ENCODE measurements at places on chromosomes 5 and 9.

DNA sequence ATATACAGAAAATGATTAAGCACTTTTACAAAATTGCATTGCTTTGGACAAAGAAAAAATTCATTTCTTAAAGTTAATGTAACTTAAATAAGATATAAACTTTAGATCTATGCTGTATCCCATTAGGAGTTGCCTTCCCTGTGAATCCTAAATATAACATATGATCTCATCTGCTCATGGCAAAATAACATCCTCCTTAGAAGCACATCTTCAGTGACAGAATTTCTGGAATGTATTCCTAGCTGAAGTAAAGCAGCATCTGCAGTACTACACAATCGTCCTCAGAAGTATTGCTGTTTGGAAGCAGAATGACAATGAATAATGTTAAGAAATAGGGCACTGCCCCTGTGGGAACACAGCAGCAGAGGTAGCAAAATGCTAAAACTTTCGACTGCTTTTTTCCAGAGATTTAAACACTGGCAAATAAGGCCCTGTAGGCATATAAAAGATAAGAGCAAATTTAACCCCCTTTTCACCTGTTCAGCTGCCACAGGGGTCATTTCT is 571.0 kb downstream of the PTPRD start:
- no peaks in the 10 kb centered on the region for H3K36me3 ChIP-seq
- H3K4me1 ChIP-seq, result no peaks in the 10 kb centered on the region
- no peaks in the 10 kb centered on the region for H3K27me3 ChIP-seq
- H3K4me3 ChIP-seq, result no peak overlapping the region
- no peak for DNase-seq

DNA sequence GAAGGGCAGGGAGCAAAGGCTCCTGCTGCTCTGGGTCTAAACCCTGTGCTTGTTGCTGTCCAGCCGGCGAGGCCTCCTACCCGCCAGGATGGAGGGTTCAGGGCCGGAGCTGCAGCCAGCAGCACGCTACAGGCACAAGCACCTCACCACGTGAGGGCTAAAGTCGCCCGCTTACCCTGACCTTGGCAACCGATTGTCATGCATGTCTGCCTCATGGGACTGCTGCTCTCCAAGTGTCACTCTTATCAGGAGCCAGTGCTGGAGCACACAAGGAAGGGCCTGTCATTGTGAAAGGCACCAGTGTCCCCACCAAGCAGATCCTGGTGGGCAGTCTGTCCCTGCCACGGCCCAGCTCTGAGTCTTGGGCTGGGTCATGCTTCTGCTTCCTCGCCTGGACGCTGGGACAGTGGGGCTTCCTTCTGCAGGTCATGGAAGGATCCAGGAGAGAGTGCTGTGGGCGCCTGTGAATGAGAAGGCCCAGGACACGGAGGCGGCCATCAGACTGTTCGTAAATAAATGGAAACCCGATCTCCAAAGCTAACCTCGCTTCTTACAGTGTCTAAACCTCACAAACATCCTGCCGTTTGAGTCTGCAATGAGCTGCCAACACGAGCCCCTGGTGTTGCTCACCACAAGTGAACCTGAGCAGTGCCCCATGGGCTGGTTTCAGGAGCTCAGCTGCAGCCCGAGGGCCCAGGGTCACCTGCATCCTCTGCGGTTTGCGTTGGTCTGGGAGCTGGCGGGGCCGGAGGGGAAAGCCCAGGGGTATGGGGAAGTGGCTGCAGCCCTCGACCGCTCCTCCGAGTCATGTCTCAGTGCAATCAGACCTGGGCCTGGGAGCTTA is 58.2 kb upstream of the RXRA start:
- H3K36me3 ChIP-seq, result no peaks in the 10 kb centered on the region
- H3K27me3 ChIP-seq, result no peaks in the 10 kb centered on the region
- no peaks in the 10 kb centered on the region for H3K4me1 ChIP-seq
- no peak overlapping the region for H3K4me3 ChIP-seq
- no peak overlapping the region for H3K27ac ChIP-seq

GRCh38 chr5:3197304-3198073 is 398.1 kb upstream of the IRX1 start:
- H3K27ac ChIP-seq, result no peak overlapping the region
- H3K4me3 ChIP-seq, result no peak overlapping the region
- H3K27me3 ChIP-seq, result no peaks in the 10 kb centered on the region
- no peaks in the 10 kb centered on the region for H3K36me3 ChIP-seq
- DNase-seq, result no peak

GRCh38 chr5:59519338-59519737 is 374.2 kb downstream of the PDE4D start:
- H3K27ac ChIP-seq, result no peak overlapping the region
- H3K4me3 ChIP-seq, result no peak overlapping the region
- no peak for DNase-seq

- H3K4me3 ChIP-seq, result no peak overlapping the region
- H3K27me3 ChIP-seq, result no peaks in the 10 kb centered on the region
- no peak for DNase-seq
- peaks cover 42% of the 10 kb centered on the region for H3K4me1 ChIP-seq
- peak overlapping the region; percentile 73 for H3K27ac ChIP-seq
Observed at GRCh38 chr9:130126721-130127433, 45.3 kb upstream of the NCS1 start.

DNA sequence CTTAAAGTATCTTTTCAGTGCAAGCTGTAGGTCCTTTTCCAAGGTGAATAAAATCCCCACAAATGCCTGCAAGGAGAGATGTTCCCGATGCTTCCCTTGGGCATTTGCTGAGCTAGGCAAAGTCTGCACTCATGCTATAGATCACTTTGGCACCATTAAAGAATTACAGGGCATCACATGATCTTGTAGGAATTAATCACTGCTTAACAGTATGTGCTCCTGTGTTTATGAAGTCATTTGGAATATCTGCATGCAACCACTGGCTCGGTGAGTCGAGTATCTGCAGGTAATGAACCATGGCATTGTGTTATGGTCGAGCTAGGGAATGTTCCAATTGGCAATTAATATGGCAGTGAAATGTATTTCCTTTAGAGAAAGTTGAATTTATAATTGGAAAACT is 615.1 kb downstream of the TLE1 start:
- H3K36me3 ChIP-seq, result no peaks in the 10 kb centered on the region
- H3K4me3 ChIP-seq, result no peak overlapping the region
- no peaks in the 10 kb centered on the region for H3K4me1 ChIP-seq
- H3K27me3 ChIP-seq, result no peaks in the 10 kb centered on the region
- H3K27ac ChIP-seq, result no peak overlapping the region
- no peak for DNase-seq

DNA sequence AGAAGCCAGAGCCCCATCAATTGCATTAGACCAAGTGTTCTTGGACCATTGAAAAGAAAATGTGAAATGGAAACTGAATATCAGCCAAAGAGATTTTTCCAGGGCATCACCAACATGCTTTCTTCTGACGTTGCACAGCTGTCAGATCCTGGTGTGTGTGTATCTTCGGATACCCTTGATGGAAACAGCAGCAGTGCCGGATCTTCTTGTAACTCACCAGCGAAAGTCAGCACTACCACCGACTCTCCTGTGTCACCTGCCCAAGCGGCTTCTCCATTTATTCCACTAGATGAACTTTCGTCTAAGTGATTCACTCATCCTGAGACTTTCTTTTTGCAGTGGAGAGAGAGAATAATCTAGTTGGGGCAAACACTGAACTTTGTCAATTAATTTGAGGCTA is 75.7 kb downstream of the PIP5K1B start:
- DNase-seq, result no peak
- peak overlapping the region; percentile 75 for H3K4me3 ChIP-seq
- no peaks in the 10 kb centered on the region for H3K27me3 ChIP-seq
- no peaks in the 10 kb centered on the region for H3K36me3 ChIP-seq

DNA sequence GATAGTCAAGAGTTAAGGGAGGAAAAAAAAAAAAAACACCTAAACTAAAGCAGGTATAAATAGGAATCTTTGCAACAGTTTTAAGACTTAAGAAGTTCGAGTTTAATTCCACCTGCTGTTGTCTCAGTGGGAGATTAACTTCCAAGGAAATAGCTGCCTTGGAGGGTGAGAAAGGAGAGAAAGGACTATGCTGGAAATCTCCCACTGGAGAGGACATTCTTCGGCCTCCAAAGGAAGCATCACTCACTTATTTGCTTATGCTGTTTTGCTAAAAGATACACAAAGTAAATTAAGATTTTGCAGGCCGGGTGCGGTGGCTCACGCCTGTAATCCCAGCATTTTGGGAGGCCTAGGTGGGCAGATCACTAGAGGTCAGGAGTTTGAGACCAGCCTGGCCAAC is 317.9 kb upstream of the MPDZ start:
- no peaks in the 10 kb centered on the region for H3K36me3 ChIP-seq
- H3K4me1 ChIP-seq, result no peaks in the 10 kb centered on the region
- H3K4me3 ChIP-seq, result no peak overlapping the region

GRCh38 chr9:71629578-71630215 is 138.6 kb downstream of the CEMIP2 start:
- no peak for DNase-seq
- no peaks in the 10 kb centered on the region for H3K4me1 ChIP-seq
- H3K27ac ChIP-seq, result no peak overlapping the region
- H3K36me3 ChIP-seq, result no peaks in the 10 kb centered on the region

GRCh38 chr9:110133059-110133458 is 74.9 kb downstream of the C9orf152 start:
- no peak overlapping the region for H3K4me3 ChIP-seq
- no peaks in the 10 kb centered on the region for H3K36me3 ChIP-seq
- H3K4me1 ChIP-seq, result no peaks in the 10 kb centered on the region
- no peak for DNase-seq
- no peak overlapping the region for H3K27ac ChIP-seq

DNA sequence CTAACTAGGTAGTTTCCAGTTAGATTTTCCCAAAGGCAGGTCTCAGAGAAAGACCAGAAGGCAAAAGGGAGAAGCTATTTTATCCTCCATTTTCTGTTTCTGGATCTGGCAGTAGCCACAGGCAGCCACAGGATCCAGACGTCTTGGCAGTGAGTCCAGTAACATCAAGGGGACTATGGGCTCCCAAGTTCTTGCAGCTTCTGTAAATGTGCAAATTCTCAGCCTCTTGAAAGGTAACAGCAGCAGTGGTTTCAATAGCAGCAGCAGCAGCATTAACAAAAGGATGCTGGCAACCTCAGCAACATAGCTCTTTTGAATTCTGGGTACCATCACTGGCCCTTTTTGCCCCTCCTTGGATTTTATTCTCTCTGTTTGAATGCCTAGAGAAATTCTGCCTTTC is 27.1 kb upstream of the IL33 start:
- no peaks in the 10 kb centered on the region for H3K27me3 ChIP-seq
- H3K4me3 ChIP-seq, result no peak overlapping the region
- no peaks in the 10 kb centered on the region for H3K36me3 ChIP-seq

DNA sequence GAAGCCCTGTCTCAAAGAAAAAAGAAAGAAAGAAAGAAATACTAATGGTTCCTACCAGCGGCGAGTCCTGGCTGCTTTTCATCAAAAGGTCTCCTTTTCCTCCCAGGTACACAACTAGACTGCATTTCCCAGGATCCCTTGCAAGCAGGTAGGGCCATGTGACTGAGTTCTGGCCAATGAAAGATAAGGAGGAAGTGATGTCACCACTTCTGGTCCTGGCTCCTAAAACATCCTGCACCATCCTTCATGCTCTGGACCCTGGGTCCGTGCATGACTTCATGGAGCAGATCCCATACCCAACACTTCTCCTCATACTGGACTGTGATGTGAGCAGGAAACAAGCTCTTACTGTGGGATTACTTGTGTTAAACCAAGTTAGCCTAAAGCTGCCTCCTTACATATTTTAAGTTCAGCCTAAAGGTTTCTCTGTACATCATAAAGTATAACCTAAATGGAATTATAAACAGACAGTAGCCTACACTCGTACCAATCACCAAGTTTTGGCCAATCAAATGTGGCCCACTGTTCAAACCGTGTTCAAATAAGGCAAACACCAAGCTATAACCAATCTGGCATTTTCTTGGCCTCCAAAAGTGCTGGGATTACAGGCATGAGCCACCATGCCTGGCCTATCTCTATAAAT is 30.2 kb upstream of the FUBP3 start:
- H3K36me3 ChIP-seq, result no peaks in the 10 kb centered on the region
- H3K27ac ChIP-seq, result no peak overlapping the region

GRCh38 chr5:40355846-40356245 is 323.9 kb upstream of the PTGER4 start:
- no peak overlapping the region for H3K27ac ChIP-seq
- no peak for DNase-seq
- no peaks in the 10 kb centered on the region for H3K36me3 ChIP-seq
- no peaks in the 10 kb centered on the region for H3K4me1 ChIP-seq
- no peak overlapping the region for H3K4me3 ChIP-seq

GRCh38 chr5:136749016-136749415 is 383.7 kb upstream of the TRPC7 start:
- DNase-seq, result no peak
- no peaks in the 10 kb centered on the region for H3K27me3 ChIP-seq
- H3K27ac ChIP-seq, result no peak overlapping the region
- H3K4me1 ChIP-seq, result no peaks in the 10 kb centered on the region

DNA sequence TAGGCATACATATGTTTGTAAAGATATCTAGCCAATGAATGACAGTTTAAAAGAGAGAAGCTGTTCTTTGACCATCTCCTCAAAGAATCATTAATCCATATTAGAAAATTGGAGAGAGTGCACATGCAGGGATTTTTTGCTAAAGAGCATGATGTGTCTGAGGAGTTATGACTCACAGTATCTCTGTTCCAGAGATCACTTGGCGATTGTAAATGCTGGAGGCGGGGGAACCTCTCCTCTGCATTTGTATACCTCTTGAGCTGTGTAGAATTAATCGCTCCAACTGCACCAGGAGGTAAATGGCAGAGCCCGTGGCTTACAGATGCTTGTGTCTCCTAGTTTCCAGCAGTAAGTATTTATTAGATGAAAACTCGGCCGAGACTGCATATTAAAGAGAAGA is 3.6 kb upstream of the SPATA31D1 start:
- no peak for DNase-seq
- H3K36me3 ChIP-seq, result no peaks in the 10 kb centered on the region
- no peak overlapping the region for H3K4me3 ChIP-seq
- H3K27ac ChIP-seq, result no peak overlapping the region

GRCh38 chr5:32123058-32123805 is 50.9 kb downstream of the GOLPH3 start:
- no peak for DNase-seq
- H3K27ac ChIP-seq, result no peak overlapping the region

DNA sequence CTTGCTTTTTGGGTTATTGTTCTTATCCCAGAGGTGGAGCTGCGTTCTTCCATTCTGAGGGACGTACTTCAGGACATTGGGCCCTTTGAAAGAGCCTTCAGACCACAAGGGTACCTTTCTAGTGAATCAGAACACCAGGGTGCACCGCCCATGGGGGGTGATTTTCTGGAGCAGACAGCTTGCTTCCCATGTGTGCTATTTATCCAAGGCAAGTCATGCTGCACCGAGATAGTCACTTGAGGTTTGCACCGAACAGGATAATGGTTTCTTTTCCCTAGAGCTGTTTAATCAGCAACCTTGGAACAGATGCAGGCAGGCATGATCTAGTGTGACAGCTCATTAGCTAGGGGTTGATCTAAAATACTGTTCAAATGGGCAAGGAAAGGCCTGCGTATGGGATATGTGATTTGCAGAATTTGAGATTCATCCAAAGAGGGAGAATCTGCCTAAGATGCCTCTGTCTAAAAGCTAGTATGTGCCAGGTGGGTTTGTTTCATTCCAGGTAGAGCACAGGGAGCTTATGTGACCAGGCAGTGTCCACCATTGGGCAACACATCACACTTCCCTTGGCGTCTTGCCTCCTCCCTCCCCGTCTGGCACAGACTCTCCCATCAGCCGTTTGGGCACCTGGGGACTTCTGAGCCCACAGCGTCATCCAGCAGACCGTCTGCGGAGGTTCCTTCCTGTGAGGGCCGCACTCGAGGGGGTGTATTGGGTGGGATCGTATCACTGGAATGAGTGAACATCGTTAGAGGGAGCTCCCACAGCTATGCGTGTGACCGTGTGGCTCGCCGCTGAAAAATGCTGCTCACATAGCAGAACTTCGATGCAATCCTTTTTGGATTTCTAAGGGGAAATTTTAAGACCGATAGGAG is 23.0 kb downstream of the ABL1 start:
- H3K27ac ChIP-seq, result no peak overlapping the region
- H3K27me3 ChIP-seq, result no peaks in the 10 kb centered on the region
- H3K36me3 ChIP-seq, result peaks cover 20% of the 10 kb centered on the region
- peaks cover 55% of the 10 kb centered on the region for H3K4me1 ChIP-seq
- DNase-seq, result no peak
